ENCODE measurements at places on chromosomes 7 and 10. TPM values are rescaled to one million over a fixed set of nuclear protein-coding genes. Genes with fewer than 3 reads are reported as not detected.

Gene GPR85
- 0.39 TPM for total RNA-seq

Gene OR2A42
- total RNA-seq = 0.09 TPM

Gene VWA2
- total RNA-seq = 17.8 TPM

Gene EBF3
- not detected for total RNA-seq

Gene CUX1
- 113 TPM for total RNA-seq

Gene TBRG4
- total RNA-seq = 52.8 TPM

Gene OR2A12
- not detected for total RNA-seq

Gene CNPY1
- not detected for total RNA-seq

Gene KIAA1549
- 6.7 TPM for total RNA-seq

Gene LOXL4
- total RNA-seq = 4.2 TPM

Gene IKZF1
- 33.8 TPM for total RNA-seq

Gene PON1
- not detected for total RNA-seq

Gene SFMBT2
- 8.8 TPM for total RNA-seq

Gene MLXIPL
- total RNA-seq = 12.1 TPM

- no peak for DNase-seq
Measured at GRCh38 chr7:44629829-44630522, 23.5 kb downstream of the OGDH start.

DNA sequence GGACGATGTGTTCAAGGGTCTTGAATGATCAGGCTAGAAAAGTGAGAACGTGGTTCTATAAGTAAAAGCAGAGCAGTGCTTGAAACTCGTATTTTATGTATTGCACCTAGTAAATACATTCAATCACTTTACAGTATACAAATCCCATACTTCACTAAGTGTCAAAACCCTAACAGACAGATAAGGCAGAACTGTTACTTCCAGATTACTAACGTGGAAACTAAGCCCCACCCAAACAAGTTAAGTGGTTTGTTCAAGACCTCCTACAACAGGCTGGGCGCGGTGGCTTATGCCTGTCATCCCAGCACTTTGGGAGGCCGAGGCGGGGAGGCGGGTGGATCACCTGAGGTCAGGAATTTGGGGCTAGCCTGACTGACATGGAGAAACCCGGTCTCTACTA, 9.2 kb upstream of the MYO1G start:
- no peak for DNase-seq

GRCh38 chr10:20299034-20299736, 483.0 kb downstream of the PLXDC2 start:
- no peak for DNase-seq

GRCh38 chr10:74179111-74179710, 28.2 kb downstream of the ADK start:
- no peak for DNase-seq

GRCh38 chr10:32103721-32104120, 47.5 kb upstream of the KIF5B start:
- no peak for DNase-seq

- DNase-seq = no peak
Measured at GRCh38 chr7:143002898-143003297, 24.0 kb downstream of the OR9A2 start.

DNA sequence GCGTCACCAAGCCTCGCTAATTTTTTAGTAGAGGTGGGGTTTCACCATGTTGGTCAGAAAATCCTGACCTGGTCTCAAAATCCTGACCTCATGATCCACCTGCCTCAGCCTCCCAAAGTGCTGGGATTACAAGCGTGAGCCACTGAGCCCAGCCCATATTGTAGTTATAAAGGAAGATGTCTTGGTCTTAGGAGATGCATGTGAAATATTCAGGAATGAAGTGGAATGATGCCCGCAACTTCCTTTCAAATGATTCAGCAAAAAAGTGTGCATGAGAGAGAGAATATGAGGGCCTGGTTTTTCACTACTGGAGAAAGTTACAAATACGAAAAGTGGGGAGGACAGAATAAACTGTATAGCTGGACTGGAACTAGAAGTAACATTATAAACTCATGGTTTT, 15.9 kb downstream of the TMEM209 start:
- no peak for DNase-seq

DNA sequence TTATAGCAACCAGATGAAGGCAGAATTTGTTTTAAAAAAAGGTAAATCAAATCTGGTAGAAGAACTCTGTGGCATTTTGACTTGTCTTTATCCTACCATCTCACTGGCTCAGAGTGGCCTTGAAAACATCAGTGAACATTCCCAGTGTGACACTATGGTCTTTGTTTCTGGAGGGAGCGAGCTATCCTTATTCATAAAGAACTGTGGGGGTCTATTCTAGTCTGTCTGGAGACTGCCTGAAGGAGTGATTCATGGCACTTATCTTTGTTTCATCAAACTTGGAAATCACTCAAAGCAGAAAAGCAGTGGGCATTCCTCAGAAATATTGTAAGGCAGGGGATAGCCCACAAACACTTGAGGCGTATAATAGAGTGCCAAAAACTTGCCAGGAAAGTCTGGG, 719.1 kb downstream of the PCDH15 start:
- no peak for DNase-seq

DNA sequence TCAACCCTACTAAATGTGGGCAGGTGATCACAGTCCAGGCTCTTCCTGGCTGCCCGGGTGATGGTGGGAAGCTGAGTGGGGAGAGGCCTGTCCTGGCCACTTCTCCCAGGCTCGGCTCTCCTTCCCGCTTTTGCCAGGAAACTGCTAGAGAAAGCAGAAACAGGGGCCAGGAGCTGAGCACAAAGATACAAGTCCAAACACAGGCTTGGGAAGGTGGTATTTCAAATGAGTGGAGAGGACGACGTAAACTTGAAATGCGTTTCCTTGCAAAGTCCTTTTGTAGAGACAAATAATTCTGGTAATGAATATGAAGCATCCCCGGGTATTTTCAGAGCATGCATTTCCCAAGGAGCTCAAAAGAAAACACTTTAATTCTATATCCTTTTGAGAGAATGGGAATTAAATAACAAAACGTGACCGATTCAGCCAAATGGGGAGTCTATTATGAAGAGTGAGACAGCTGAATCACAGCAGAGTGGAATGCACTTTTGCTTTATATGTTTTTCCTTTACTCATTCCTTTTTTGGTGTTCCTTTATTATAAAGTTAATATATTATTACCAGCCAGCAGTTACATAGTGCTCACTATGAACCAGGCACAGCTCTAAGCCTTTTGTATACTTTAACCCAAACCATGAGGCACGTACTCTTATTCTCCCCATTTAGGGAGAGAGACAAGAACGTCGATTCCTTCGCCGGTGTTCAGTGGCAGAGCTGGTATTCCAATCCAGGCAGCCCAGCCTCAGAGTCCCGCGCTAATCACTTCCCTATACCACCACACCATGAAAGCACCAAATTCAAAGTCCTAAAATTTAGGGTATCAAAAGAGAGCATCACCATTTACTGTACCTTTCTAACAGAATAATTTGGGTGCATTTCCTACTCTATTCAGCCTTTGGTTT, 218.2 kb upstream of the KLF14 start:
- DNase-seq = no peak

- no peak for DNase-seq
Measured at GRCh38 chr10:52438119-52438518, 124.0 kb downstream of the DKK1 start.

DNA sequence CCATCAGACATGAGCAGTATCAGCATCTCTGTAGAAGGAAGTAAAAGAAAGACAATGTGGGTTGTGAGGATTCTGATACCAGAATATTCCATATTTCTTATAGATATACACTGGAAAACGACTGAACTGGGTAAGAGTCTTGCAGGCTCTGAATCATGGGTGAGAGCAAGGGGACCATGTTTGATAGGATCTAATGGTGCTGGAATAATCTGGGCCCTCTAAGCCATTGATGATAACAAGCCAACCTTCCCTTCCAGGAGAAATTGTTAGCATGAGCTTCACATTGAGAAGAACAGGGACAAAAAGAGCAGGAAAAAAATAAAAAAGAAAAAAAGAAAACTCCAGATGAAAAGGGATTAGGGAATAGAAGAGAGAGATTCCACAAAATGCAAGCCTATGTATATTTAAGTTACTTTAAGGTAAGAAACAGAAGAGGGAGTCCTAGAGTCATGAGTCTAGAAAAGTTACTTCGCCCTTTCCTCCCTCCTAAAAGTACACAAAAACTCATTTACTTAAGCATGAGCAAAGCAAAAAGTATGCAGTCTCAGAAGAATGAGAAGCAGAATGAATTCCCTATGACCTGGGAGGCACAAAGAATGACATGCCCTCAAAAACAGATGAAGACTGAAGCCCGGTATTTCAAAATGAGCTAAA, 181.9 kb downstream of the TMEM26 start:
- DNase-seq = no peak

DNA sequence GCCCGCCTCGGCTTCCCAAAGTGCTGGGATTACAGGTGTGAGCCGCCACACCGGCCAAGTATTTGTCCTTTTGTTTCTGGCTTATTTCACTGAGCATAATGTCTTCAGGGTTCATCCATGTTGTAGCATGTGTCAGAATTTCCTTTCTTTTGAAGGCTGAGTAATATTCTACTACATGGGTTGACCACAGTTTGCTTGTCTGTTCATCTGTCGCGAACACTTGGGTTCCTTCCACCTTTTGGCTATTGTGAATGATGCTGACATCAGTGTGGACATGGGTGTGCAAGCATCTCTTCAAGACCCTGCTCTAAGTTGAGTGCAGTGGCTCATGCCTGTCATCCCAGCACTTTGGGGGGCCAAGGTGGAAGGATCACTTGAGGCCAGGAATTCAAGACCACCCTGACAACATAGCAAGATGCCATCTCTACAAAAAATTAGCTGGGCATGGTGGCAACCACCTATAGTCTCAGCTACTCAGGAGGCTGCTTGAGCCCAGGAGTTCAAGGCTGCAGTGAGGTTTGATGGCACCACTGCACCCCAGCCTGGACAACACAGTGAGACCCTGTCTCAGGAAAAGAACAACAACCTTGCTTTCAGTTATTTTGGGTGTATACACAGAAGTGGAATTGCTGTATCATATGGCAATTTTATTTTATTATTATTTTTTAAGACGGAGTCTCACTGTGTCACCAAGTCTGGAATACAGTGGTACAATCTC, 17.0 kb downstream of the CHST12 start:
- no peak for DNase-seq

DNA sequence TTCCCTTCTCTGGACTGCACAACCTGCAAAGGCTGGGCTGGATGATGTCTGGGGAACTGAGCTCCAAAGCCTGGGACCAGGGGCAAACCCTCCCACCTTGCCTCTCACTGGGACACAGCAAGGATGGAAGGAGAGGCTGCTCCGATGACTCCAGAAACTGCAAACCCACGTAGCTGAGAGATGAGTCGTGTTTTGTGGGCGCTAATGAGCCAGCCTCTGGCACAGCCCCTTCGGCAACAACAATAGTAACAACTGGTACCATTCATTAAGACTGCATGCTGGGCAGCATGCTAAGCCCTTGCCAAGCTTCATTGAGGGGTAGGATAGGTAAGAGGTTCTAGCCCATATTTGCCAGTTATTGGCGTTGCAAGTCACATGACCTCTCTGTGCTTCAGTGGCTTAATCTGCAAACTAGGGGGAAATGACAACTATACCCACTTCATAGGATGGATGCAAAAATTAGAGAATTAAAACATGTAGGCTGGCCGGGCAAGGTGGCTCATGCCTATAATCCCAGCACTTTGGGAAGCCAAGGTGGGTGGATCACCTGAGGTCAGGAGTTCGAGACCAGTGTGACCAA, 145.9 kb downstream of the SH3PXD2A start:
- DNase-seq = no peak

DNA sequence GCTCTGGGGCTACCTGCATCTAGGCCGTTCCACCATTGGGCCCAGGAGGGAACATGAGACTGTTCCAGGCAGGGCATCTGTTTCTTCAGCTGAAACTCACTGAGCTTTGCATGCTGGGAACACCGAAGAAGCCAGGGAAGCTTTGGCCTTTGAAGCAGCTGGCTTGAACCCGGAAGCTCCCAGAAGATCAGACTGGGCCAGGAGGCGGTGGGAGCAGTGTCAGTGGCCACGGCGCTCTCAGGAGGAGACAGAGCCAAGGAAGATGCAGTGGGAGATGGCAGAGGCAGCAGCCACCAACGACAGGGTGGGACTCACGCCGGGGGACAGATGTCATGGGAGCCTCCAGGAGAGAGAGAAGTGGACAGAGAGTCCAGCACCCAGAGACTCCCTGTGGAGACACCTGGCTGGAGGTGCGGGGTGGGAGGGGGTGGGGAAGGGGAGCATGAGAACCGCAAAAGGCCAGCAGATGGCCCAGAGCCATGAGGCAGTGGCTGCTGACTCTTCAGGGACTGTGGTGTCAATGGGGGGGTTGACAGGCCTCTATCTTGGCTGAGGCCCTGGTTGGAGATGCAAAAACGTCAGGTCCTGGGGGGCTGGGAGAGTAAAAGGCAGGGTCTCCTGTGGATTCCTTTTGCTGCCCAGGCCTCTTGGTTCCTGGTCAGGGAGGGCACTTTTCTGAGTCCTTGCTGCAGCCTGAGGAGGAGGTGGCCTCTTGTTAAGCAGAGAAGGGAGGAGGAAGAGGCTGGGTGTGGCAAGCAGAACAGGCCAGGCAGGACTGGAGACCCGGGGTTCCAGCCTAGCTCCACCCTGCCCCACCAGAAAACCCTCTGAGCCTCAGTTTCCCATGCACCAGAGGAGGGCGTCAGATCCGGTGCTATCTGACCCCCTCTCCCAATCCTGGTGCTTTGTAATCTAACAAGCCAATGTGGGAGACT, 6.3 kb upstream of the AQP1 start:
- peak; percentile 45 for DNase-seq

DNA sequence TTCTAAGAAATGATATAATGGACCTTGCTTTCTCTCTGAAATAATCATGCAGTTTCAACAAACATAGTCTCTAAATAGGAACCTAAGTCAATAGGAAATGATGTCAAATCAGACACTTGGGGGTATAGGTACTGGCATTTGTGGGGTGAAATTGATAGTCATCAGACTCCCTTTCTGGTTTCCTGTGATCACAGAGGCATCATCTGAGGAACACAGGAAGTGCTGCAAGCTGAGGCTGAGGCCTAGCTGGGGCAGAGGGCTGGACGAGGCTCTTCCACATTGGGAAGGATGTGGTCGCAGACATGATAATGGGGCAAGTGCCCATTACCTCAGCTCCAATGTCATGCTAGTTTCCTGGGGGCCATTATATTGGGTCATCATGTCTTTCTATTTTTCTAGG, 33.5 kb upstream of the TARP start:
- no peak for DNase-seq

DNA sequence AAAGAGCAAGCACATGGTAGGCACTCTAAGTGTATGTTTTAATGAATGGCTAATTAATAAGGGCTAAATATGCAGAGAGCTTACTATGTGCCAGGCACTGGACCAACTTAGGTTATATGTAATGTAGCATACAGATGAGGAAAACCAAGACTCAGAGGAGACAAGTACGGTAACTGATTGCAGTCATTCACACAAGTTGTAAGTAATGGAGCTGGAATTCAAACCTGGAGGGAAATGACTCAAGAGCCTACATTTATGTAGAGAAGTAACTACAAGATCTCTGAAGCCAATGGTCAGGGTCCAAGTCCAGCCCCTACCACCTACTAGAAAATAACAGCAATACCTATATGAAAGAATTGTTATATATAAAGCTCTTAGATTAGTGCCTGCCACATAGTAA, 97.3 kb upstream of the KCNIP2 start:
- no peak for DNase-seq

GRCh38 chr7:135510592-135511183, 786 bp upstream of the CNOT4 start:
- no peak for DNase-seq

GRCh38 chr10:20596911-20597310, 300.2 kb downstream of the NEBL start:
- no peak for DNase-seq

- no peak for DNase-seq
Measured at GRCh38 chr10:61793760-61794703, 107.5 kb upstream of the ARID5B start.

GRCh38 chr10:22655312-22655981, 58.9 kb downstream of the PIP4K2A start:
- DNase-seq = no peak

Measured in upper lobe of left lung (tissue), 6 donors.